ENCODE measurements at places on chromosomes 3 and 15.

DNA sequence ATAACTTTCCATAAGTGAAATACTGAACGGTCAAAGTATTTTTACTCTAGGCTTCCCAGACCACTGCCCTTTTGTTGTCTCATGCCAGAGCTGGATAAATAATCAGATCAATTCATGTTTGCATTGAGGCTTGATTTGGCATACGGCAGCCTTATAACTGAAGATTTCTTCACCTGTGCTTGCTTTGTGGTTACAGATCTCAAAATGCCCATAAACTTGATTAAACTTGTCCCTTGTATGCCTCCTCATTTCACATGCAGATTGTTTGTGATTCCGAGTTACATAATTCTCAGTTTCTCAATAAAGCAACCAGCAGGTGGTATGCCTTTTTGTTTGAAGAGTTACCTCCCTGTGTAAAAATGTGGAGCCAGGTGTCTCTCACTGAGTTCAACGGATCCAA, 211.4 kb upstream of the LRIG1 start:
- no peak for DNase-seq

- DNase-seq: no peak
Measured at GRCh38 chr3:55607844-55608243, 120.7 kb upstream of the WNT5A start.

GRCh38 chr15:80605591-80606150, 89.4 kb upstream of the ABHD17C start:
- no peak for DNase-seq

DNA sequence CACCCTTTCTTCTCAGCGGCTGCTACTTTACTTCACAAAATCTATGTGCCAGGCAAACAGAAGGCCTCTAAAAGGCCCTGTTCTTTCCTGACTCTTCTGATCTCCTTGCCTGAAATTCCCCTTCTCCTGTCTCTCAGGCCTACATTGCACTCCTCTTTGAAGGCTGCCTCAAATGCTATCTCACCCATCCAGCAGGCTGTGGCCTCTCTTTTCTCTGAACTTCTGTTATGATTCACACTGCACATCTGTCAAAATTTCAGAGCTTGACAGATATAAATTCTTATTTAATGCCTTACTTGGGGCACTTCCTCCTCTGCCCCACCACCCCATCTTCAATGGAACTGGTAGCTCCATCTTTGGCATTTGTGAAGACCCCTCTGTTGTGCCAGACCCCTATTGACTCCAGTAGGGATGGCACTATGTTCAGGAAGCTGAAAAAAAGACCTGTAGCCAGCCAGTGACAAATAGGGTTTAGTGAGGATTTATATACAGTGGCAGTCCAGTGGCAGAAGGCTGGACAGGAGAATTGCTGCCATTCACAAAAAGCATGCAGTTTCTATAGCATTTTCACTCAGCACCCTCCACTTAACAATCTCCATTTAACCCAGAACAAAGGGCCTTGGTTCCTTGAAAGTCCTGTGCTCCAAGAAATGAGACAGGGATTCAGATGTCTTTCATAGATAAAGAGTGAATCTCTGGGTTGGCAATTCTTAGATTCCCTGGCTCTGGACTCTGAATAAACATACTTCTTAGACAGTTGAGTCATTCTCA, 415.8 kb upstream of the GRM7 start:
- DNase-seq: no peak

Measured in H9 (cell line).